ENCODE measurements at places on chromosomes 12 and 14. TPM values are rescaled to one million over a fixed set of nuclear protein-coding genes. Genes with fewer than 3 reads are reported as not detected.

ERBB3 gene
- 1.5 TPM for total RNA-seq

DNA sequence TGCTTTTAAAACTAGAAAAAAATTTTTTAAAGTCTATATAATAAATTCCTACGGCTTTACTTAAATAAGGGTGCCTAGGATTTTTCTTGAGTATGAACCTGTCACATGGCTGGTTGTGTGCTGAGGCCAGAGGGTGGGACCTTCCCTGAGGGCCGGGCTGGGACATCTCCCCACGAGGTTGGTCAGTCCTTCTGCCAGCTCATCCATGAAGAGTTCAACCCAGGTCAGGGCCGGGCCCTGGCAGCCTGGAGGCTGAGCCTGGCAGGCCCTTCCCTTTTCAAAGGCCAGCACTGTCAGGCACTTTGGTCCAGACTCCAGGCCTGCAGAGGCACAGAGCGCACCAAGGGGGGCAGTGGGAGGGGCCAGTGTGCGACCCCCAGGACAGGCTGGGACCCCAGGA lies 31.7 kb downstream of the TNFAIP2 start:
- no peak overlapping the region for H3K4me3 ChIP-seq
- H3K36me3 ChIP-seq, result no peaks in the 10 kb centered on the region
- H3K4me1 ChIP-seq, result no peaks in the 10 kb centered on the region
- no peak for DNase-seq
- no peaks in the 10 kb centered on the region for H3K27me3 ChIP-seq
- no peak overlapping the region for H3K27ac ChIP-seq

NID2 gene
- total RNA-seq, result 0.30 TPM

MANSC4 gene
- total RNA-seq, result not detected

DNA sequence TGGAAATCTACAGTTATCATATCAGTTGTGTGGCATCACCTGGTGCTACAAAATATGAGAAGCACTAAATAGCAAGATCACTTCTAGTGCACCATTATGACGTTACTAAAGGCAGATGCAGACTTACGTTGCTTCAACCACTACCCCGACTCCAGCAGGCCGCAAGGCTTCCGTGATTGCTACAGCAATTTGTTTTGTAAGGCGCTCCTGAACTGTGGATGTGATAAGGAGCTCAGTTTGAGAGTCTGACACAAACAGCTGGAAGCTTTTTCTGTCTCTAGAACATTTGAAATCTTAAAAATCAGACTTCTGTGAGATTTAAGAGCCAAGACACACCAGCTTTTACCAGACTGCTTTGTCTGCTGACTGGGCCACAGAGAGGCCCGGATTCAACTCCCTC lies 57.0 kb downstream of the GCH1 start:
- no peaks in the 10 kb centered on the region for H3K27me3 ChIP-seq
- H3K36me3 ChIP-seq, result peaks cover 38% of the 10 kb centered on the region
- H3K4me1 ChIP-seq, result no peaks in the 10 kb centered on the region
- no peak overlapping the region for H3K27ac ChIP-seq
- H3K4me3 ChIP-seq, result no peak overlapping the region

DNA sequence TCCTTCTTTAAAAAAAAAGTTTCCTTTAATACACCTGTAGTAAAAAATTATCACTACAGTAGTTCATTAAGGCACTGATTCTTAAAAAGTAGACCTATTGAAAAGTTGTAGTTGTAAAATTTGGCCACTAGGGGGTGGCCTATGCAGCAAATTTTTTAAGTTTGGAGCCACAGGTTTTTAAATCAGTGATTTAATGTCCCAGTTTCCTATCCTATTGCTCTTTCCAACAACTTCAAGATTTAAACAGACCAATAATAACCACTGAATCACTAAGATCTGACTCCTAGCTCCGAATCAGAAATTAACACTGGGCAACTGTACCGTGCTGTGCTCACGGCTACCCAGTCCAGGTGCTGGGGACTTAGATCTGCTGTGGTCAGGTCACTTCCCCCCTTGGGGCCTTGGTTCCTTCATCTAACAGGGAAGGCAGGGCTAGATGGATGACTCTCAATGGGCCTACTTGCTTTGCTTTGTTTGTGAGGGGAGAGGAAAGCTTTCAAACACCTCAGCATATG lies 279.3 kb downstream of the MED13L start:
- no peak overlapping the region for H3K27ac ChIP-seq
- peaks cover 7% of the 10 kb centered on the region for H3K4me1 ChIP-seq
- no peak overlapping the region for H3K4me3 ChIP-seq
- H3K36me3 ChIP-seq, result peaks cover 30% of the 10 kb centered on the region
- peak; percentile 35 for DNase-seq

Data from activated CD4-positive, alpha-beta T cell treated with anti-CD3 and anti-CD28 coated beads, Interleukin-2, amount 10 ng/mL, durations not matched to agents 7 days and 5 days (primary cell).